Endodermal cell (in vitro differentiated cells): ENCODE measurements at places on chromosomes 2 and 18. TPM values are rescaled to one million over a fixed set of nuclear protein-coding genes. Genes with fewer than 3 reads are reported as not detected.
A peak's percentile ranks its signal among the peaks of the same experiment; 100 is the strongest.

PRPF40A gene
- total RNA-seq = 180 and 190 TPM in 2 replicates

SLC1A4 gene
- 1.9 and 2.1 TPM in 2 replicates for total RNA-seq

ABHD3 gene
- 10.4 to 18.3 TPM (median 14.2 TPM) in 3 replicates for total RNA-seq

- no peak for DNase-seq
These were observed 36.3 kb downstream of the YWHAQ start for GRCh38 chr2:9594366-9595054.

- DNase-seq = no peak
These were observed 56.1 kb downstream of the TNP1 start for GRCh38 chr2:216803791-216804190.

- no peak for DNase-seq
These were observed 142.3 kb upstream of the BOD1L2 start for GRCh38 chr18:57004366-57005121.

DNA sequence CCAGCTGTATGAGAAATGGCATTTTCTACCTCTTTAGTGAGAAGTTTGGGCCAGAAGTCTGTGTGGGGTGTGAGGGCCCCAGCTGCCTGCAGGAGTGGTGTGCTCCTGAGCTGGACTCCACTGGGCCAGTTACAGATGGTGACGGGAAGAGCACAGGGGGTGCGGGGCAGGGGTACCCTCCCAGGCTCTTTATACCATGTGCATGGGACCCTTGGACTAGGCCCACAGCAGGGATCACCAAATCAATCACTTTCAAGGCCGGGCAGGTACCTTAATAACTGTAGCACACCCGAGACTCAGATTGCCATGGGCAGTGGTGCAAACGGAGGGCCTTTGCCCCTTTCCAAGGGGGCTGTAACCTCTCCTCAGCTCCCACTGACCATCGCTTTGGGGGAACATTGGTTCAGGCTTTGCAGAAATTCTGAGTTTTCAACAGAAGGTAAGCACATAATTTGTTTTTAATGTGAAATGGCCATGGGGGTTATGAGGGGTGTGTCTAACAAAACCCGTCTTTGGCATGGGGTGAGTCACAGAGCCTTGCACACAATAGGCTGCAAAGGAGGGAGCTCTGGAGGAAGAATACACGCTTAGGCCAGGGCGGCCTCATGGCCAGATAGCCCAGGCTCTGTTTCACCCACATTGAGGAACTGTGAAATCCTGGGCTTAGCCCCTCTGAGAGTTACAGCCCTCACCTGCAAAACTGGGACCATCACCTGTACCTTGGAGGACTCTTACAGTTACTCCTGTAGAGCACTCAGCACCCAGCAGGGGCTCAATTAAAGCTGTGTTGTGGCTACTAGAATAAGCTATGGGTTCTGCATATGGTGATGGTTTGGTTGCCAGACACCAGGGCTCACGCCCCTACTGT, 141.0 kb upstream of the BCL2L11 start:
- peak; percentile 76 for DNase-seq

DNA sequence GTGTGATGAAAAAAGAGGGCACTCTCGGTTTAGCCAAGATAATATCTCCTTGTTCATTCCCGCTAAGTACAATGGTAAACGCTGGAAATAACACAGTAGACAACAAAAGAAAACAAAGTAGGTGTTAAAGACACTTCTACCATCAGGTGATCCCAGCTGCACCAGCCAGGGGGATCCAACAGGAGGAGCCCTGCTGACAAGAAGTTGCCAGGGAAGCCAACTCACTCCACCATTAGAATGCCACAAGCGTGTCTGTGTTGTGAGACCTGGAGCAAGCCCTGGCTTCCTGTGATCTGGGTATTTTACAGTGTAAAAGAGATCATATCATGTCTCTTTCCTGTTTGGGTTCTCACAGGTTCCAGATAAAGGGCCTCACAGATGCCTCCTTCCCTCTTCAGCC, 117.0 kb downstream of the GRB14 start:
- peak; percentile 90 for DNase-seq

GRCh38 chr2:48174503-48174902, 268.2 kb upstream of the FBXO11 start:
- no peak for DNase-seq
